ENCODE measurements at places on chromosomes 6 and 20. TPM values are rescaled to one million over a fixed set of nuclear protein-coding genes. Genes with fewer than 3 reads are reported as not detected.

GRCh38 chr6:6466967-6467761, 121.4 kb upstream of the LY86 start:
- DNase-seq = no peak

DNA sequence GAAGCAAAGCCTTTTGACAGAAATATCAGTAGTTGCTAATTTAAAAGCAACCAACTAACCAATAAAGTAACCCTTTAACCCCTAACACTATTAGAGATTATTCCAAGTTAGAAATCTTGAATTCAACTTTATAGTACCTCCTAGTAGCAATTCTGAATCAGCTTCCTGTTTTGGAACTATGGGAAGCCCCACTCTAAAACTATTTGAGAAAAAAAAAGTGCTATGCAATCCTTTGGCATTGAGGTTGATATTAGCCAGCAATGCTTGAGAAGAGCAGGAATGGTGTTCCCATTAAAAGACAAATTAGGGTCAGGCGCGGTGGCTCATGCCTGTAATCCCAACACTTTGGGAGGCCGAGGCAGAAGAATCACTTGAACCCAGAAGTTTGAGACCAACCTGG, 306.2 kb upstream of the ZFP64 start:
- no peak for DNase-seq

DNA sequence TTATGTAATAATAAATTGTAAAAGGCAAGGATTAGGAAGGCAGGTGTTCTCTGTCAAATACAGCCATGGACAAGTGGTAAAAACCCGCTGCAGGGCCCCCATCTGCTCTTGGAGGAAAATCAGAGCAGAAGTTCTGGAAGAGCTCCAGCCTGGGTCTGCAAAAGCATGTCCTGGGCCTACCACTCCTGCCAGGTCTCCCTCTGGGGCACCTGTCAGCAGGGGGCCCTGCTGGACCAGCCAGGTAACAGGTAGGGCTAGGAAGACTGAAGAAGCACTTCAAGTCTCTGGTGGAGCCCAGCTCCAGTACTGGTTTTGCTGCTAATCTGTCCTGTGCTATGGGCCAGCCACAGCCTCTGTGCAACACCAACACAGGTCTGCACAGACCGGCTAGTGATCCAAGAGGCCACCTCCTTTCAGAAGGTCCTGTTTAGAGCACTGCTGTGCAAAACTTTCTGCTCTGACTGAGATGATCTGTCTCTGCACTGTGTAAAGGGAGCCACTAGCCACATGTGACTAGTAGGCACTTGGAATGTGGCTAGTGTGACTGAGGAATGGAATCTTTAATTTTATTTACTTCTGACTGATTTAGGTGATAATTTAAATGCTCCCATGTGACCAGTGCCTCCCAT, 30.2 kb downstream of the RRBP1 start:
- peak; percentile 15 for DNase-seq

DNA sequence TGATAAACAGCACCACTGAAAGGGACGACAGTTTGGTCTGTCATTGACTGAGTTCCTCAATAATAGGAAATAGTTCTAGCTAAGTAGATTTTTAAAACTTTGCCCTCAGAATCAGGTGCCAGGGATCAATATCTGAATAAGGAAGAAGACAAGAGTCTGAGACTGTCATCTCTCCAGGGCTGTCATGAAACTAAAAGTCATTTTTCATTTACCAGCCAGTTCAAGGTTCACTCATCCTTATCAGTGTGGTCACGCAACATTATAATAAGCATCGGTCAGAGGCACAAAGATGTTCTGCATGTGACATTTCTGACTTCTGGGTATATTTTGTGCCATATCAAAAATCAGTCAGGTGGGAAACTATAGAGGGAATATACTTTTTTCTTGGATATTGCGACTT, 52.5 kb upstream of the E2F3 start:
- no peak for DNase-seq

DNA sequence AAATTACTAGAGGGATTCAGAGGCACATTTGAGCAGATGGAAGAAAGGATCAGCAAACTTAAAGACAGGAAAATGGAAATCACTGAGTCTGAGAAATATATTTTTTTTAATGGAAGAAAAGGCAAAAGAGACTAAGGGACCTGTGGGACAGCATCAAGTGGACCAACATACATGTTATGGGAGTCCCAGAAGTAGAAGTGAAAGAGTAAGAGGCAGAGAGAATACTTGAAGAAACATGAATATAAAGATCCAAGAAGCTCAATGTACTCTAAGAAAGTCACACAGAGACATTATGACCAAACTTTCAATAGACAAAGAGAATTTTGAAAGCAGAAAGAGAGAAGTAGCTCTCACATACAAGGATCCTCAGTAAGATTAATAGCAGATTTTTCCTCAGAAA, 39.5 kb downstream of the SMOC2 start:
- no peak for DNase-seq

- no peak for DNase-seq
Observed at GRCh38 chr6:109609737-109610136, 81.3 kb downstream of the AK9 start.

GRCh38 chr20:38216201-38216600, 44.3 kb downstream of the KIAA1755 start:
- no peak for DNase-seq

DNA sequence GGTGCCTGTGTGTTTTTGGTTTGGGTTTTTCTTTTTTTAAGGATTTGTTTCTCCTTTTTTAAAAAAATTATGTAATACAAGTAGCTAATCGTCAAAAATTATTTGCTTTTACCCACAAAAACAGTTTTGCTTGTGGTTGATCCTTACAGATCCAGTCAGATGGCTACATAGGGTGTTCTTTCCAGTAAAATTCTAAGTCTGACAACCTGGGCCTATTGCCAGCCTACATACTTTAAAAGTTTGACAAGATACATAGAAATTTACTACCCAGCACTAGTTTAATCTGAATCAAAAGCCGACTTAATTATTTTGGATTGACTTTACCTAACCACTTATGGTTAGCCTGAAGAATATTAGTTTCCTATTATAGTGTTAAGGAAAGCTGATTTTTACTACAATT, 2.1 kb upstream of the SOX4 start:
- no peak for DNase-seq

- DNase-seq = peak; percentile 40
Observed at GRCh38 chr20:3209257-3209945, at the start of gene ITPA. Gene ITPA (plus strand): TSS chr20:3209498. CDS start chr20:3209552, 54 bp downstream.

Gene LINC00237
- total RNA-seq = not detected

Gene TUBB1
- total RNA-seq = not detected

Gene MYBL2
- 0.49 TPM for total RNA-seq

Gene NMBR
- not detected for total RNA-seq

Gene SDC4
- 1.1 TPM for total RNA-seq

Gene HLA-DPA1
- 40.5 TPM for total RNA-seq
